ENCODE measurements at places on chromosomes 5 and 9.

DNA sequence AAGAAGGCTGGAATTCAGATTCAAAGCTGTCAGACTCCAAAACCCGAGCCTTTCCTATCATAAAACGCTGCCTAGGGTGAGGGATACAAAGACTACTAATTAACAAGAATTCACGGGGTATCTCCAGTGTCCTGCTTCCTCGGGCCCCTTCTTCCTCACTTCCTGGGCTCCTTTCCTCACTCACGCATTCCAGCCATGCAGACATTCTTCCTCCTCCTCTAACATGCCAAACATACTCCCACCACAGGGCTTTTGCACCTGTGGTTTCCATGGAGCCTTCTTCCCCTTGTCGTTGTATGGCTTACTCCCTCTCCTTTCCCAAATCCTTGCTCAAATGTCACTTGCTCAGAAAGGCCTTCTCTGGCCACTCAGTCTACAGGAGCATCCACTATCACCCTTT is 191.4 kb upstream of the TRIM32 start:
- DNase-seq = no peak

GRCh38 chr9:83304686-83305085 is 233.5 kb downstream of the FRMD3 start:
- DNase-seq = no peak

GRCh38 chr9:111728143-111728542 is 66.6 kb downstream of the SHOC1 start:
- DNase-seq = no peak

GRCh38 chr5:40010436-40010835 is 585.7 kb upstream of the DAB2 start:
- DNase-seq = no peak

DNA sequence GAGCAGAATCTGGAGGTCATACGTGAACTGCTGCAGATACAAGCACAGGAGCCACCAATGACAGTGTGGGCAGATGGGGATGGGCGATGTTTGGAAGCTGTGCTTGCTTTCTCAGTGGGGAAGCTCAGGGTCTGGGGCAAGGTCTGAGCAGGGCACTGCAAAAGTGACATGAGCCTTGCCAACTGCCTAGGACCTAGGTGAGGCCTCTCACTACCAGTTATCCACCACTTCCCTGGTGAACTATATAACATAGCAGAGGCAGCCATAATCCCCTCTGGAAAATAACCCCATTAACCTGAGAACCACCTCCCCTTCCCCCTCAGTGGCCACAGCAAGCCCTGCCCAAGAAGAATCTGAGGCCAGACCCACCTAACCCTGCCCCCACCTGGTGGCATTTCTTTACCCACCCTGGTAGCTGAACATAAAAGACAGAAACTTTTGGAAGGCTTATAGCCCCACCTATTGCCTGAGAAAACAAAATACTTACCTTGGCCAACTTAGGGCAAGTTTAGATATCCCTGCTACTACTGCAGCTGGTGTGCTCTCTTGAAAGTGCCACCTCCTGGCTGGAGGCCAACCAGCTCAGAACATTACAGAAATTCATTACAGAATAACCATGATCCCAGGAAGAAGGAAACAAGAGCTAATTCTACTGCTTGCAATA is 18.8 kb upstream of the SPEF2 start:
- DNase-seq = peak; percentile 11

DNA sequence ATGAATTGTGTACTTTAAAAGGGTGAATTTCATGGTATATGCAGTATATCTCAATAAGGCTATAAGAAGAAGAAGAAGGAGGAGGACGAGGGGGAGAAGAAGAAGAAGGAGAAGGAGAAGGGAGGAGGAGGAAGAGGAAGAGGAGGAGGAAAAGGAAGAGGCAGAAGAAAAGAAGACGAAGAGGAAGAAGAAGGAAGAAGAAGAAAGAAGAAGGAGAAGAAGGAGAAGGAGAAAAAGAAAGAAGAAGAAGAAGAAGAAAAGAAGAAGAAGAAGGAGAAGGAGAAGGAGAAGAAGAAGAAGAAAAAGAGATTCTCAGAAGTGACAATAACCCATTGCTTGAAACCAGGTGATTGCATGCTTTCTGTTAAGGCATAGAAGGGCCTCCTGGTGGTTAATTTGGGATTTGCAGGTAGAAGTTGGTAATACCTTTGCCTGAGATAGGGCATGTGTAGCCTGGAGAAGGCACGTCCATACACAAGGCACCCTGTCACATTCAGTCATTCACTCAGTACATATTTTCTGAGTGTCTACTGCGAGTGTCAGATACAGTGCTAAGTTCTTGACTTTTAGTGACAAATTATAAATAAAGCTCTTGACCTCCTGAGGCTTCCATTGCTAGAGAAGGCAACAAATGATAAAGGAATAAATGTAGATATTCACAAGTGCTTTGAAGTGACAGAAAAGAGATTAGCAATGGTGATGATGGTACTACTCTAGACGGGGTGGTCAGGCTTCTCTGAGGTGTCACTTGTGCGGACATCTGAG is 231.3 kb downstream of the NPR3 start:
- DNase-seq = peak; percentile 12

GRCh38 chr9:113563826-113564497 is 100.4 kb downstream of the RGS3 start:
- no peak for DNase-seq

DNA sequence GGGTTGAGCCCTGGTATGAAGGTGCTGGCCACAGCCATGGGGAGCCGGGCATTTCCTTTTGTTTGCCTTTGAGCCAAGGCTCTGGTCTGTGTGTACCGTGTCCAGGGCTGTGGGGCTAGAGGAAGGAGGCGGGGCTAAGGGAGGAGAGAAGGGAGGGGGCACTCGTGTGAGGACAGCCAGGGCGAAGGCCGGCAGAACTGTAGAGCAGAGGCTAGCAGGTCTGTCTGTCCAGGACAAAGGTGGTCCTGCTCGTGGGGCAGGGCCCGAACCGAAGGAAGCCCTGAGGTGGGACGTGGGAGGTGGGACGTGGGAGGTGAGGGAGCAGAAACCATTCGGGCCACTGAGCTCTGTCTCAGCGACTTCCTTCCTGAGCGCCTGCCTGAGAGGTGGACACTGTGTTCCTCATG is 41.3 kb upstream of the TESK1 start:
- no peak for DNase-seq

- peak; percentile 96 for DNase-seq
Observed at GRCh38 chr5:76582230-76583162, 40.7 kb downstream of the F2RL2 start.

DNA sequence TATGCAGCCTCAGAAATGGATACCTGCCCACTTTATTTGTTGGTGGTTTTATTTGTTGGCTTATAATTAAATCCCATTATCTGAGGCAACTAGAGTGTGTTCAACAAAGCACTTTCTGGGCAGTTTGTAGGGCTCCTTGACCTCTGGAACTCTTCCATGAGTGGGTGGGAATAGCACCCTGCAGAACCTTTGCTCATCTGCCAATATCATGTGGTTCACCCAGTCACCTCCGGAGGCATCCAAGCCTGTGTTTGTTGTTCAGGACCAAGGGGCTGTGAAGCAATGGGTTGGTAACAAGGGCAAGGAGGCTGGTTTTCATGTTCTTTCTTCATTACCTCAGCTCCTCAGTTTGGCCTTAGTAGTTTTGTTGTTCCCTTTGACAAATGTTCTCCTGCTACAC is 314.0 kb downstream of the NDUFS4 start:
- DNase-seq = peak; percentile 16

GRCh38 chr9:132783006-132783405 is 95.1 kb downstream of the AK8 start:
- no peak for DNase-seq

DNA sequence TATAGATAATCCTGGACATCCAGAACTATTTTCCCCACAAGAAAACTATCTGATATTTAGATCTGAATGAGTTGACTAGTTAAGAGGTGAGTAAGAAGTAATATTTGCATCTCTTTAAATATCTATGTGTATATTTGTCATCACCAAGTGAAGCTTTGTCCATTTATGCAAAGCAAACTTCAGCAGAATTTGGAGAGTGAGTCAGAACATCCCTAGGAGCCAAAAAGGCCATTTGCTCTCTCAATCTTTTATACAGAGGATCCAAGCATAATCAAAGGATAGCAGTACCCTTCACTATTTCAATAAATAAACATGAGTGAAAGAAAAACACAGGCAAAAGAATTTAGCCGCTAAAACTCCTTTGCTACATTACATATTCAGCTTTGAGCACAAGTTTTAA is 454.4 kb downstream of the NR2F1-AS1 start:
- no peak for DNase-seq

- DNase-seq = no peak
Observed at GRCh38 chr5:41143131-41143901, 70.0 kb downstream of the C6 start.

GRCh38 chr9:131046581-131047202 is 37.7 kb downstream of the LAMC3 start:
- peak; percentile 62 for DNase-seq

GRCh38 chr5:124132843-124133242 is 613.6 kb downstream of the ZNF608 start:
- no peak for DNase-seq

DNA sequence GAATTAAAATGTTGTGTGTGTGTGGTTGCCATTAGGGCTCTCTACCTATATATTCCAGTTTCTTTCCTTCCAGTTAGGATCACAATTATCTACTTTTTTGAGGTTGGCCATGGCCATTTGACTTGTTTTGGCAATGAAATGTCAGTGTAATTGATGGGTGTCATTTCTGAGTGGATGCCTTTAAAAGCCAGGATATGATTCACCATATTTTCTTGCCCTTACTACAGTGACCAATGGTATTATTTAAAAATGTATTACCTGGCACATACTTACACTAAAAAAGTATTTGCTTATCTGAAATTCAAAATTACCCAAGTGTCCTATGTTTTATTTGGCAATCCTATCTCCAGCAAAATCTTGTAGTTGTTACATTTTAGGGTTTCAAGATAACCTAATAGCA is 258.7 kb upstream of the ACTBL2 start:
- DNase-seq = no peak

DNA sequence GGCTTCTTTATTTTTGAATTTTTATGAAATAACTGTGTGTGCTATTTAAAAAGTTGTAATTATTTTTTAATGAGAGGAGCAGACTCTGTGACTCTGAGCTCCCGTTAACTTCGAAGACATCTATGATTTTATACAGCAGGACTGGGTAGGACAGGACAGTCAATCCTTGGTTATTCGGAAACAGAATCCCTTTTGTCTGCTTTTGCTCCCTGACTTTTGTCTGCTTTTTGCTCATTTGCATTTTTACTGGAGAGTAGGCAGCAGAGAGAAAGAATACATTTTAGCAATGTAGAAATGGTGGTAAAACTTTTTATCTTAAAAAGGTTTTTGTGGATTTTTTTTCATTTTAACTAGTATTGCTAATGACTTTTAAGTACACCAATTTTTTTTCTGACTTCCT is 303.6 kb downstream of the ARHGAP26 start:
- no peak for DNase-seq

GRCh38 chr5:124797665-124798087 is 51.2 kb upstream of the ZNF608 start:
- DNase-seq = no peak

DNA sequence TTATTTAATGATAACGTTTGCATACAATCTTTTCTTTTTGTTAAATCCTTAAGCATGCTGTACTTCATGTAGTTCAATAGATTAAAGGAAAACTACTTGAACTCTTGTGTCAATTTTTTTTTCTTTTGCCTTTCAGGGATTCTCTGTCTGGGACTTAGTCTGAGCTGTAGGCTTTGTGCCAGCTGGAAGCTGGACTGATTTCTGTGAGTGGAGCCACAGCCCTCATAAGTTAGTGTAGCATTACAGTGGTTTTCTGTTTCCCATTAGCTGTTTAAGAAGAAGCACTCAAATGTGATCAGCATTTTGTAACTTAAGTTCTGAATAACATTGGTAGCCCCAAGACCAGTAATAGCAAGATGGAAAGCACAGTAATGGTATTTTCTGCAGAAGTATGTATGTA is 330.6 kb upstream of the MEF2C start:
- no peak for DNase-seq

DNA sequence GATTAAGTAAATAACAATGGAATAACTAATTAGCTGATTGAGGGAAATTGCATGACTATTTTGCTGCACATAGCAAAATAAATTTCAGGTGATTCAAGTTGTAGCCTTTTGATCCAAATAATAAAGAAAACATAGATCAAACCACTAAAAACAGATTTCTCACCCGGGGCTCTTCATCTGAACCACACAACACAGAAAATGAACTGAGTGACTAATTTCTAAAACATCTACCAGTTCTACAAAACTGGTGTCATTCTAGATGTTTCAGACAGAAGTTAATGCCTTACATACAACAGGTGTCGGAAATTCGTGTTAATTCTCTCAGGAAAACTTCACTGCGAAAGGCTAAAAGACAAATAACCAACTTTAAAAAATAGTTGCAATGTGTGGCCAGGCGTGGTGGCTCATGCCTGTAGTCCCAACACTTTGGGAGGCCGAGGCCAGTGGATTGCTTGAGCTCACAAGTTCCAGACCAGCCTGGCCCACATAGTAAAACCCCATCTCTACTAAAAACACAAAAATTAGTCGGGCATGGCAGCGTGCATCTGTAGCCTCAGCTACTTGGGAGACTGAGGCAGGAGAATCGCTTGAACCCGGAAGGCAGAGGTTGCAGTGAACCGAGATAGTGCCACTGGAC is 6.9 kb downstream of the PROP1 start:
- no peak for DNase-seq

DNA sequence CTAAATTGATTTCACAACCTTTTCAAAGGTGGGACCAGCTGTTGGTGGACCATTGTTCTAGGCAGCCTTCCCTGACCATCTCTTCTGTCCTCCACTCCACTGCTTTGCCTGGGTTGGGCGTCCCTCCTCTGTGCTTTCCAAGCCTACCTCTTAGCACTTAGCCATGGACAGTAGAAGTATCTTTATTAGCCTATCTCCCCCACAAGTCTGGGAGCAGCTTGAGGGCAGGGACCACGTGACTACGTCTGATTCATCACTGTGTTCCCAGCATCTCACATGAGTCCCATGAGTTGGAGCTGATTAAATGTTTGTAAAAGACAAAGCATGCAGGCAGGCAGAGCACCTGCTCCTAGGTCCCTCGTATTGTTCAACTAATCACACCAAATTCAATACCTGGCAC is 20.9 kb downstream of the MORN5 start:
- no peak for DNase-seq

DNA sequence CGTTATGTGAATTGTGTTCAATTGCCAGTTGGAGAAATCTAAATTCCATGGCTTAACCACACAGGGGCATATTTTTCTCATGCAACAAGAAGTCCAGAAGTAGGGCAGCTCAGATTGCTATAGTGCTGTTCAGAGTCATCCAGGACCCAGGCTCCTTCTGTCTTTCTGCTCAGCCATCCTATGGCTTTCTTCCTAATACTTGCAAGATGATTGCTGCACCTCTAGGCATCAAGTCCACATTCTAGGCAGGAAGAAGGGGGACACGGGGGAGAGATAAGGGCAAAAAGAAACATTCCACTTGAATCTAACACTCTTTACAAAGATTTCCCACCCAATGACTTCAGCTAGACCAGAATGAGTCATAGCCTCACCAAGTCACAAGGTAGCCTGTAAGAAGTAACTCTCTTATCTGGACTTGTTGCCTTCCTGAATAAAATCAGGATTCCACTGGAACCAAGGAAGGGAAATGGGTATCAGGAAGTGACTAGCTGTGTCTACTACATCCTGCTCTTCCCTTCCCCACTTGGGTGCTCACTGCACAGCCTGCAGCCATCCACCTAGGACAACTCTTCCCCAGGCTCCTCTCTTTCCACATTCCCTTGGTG is 5.3 kb downstream of the ERAP2 start:
- DNase-seq = peak; percentile 67

- peak; percentile 49 for DNase-seq
Observed at GRCh38 chr9:136399176-136400037, 563 bp downstream of the SNAPC4 start.

GRCh38 chr9:124290743-124291554 is 33.2 kb downstream of the NEK6 start:
- no peak for DNase-seq

- no peak for DNase-seq
Observed at GRCh38 chr9:7370988-7371387, 428.6 kb downstream of the DMAC1 start.
